ENCODE measurements at places on chromosomes 16 and 17.

DNA sequence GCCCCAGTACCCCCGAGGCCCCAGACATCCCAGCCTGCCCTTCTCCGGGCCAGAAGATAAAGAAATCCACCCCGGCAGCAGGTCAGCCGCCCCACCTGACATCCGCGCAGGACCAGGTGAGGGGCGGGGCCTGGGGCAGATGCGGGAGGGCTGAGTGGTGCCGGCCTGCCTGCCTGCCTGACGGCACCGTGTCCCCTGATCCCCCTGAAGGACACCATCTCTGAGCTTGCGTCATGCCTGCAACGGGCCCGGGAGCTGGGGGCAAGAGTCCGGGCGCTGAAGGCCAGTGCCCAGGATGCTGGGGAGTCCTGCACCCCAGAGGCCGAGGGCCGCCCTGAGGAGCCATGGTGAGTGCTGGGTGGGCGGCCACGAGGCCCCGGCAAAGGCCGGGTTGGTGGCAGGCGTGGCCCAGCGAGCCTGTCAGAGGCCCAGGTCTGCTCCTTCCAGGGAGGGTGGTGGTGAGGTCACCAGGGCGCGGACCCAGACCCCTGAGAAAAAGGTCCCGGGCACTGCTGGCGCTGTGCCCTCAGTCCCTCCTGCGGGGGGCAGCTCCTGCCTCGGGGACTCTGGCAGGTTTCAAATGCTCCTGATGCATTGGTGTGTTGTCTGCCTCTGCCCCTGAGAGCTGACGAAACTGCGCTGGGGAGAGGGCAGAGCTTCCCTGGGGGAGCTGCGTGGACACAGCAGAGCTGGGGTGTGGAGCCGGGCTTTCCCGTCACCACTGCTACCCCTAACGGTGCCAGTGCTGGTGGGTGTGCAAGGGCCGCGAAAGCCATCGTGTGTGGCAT is 1.2 kb downstream of the CDT1 start:
- DNase-seq: no peak

- DNase-seq: no peak
Observed at GRCh38 chr16:86018071-86018470, 119.1 kb downstream of the IRF8 start.

DNA sequence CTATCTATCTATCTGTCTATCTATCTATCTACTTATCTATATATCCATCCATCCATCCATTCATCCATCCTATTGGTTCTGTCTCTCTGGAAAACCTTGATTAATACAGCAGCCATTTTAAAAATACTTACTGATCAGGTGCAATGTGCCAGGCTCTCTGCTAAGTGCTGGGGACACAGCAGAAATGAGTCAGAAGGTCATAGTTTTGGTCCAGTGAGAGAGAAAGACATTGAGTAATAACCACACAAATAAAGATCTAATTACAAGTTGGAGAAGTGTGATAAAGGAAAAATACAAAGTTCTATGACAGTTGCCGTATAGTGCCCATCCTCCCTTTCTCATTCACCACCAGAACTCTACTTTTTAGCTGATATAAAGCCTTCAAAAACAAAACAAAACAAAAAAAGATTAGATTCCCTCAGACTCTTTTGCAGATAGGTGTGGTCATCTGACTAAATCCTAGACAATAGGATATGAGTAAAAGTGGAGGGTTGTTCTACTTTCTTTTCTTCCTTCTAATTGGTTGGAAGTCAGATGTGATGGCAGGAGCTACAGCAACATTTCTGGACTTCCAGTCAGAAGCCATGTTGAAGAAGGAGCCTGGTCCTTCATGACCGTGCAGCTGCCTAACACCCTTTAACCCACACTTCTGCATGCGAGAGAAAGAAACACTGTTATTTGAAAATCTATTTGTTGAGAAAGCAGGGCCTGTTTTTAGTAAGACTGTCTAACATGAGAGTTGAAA is 72.0 kb upstream of the TOX3 start:
- no peak for DNase-seq

GRCh38 chr16:51638339-51639135 is 487.5 kb upstream of the SALL1 start:
- no peak for DNase-seq

- peak; percentile 74 for DNase-seq
Observed at GRCh38 chr17:70552230-70552981, 383.1 kb downstream of the KCNJ2 start.

DNA sequence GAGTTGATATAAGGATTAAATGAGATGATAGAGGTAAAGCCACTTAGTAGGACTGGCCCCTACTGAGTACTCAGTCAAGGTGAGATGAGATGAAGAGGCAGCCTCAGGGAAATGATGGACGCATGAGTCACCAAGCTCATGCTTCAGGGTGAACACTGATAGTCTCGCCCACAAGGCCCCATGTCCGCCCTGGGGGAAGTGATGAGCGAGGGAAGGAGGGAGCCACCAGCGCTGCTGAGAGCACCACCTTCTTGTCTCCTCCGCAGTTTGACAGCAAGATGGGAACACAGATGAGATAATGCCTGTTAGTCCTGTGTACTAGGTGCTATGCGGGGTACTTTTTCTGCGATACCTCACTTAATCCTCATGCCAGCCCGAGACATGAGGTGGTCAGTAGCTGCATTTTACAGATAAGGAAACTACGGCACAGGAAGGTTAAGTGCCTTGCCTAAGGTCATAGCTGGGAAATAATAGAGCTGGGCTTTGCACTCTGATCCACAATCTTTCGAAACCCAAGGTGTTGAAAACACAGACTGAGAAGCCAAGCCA is 383.0 kb downstream of the CPPED1 start:
- DNase-seq: no peak

DNA sequence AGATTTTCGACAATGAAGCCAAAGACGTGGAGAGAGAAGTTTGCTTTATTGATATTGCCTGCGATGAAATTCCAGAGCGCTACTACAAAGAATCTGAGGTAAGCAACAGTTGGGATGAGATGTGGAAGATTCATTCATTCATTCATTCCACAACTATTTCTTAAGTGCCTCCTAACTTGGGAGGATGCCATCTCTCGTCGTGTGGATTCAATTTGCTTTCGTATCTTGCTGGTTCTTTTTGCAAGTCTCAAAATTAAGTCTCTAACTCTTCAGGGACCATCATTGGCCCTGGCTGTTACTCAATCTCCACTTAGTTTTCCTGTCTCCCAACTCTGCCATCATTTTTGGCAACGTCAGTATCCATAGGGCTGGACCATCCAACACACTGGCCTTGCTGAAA is 85.6 kb upstream of the NOL11 start:
- no peak for DNase-seq

GRCh38 chr17:68599091-68599490 is 2.1 kb downstream of the FAM20A start:
- DNase-seq: peak; percentile 55

DNA sequence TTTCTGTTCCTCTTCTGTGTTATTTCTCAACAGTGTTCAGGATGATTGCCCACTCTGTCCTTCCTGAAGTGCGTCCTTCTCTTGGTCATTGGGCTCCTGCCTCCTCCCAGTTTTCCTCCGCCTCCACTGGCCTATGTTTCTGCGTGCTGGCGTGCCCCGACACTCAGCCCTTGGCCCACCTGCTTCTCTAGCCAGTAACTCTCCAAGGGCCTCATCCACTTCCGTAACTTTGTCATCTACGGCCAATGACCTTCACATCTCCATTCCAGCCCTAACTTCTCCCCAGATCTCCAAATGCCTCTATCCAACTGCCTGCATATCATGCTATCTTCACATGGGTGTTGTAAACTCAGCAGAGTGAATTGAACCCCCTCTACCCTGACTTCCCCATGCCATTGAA is 39.6 kb upstream of the RPL38 start:
- no peak for DNase-seq

DNA sequence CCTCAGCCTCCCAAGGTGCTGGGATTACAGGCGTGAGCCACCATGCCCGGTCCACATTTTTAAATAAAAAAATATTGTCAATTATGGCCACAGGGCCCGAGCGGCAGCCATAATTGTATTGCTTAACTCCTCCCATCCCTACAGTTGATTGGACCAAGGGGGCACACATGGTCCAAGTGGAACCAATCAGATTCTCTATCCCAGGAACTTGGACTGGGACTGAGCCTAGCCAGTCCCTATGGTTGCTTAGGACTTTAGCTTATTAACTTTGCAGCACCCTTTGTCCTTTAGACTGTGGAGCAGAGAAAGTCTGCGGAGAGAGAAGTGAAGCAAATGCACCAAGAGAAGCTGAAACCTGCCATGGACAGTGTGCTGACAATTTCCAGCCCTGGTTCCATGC is 5.5 kb upstream of the RDM1 start:
- no peak for DNase-seq
